ENCODE measurements at places on chromosomes 13 and 19. TPM values are rescaled to one million over a fixed set of nuclear protein-coding genes. Genes with fewer than 3 reads are reported as not detected.
A peak's percentile ranks its signal among the peaks of the same experiment; 100 is the strongest.

Gene RXFP2
- not detected for total RNA-seq

Gene ZNF471
- total RNA-seq = 2.2 TPM

Gene ZNF799
- total RNA-seq = 1.9 TPM

Gene CGB8
- 0.47 TPM for total RNA-seq

Gene DLL3
- not detected for total RNA-seq

GRCh38 chr13:23321535-23322241 is 111.8 kb downstream of the SACS start:
- peak; percentile 90 for DNase-seq

DNA sequence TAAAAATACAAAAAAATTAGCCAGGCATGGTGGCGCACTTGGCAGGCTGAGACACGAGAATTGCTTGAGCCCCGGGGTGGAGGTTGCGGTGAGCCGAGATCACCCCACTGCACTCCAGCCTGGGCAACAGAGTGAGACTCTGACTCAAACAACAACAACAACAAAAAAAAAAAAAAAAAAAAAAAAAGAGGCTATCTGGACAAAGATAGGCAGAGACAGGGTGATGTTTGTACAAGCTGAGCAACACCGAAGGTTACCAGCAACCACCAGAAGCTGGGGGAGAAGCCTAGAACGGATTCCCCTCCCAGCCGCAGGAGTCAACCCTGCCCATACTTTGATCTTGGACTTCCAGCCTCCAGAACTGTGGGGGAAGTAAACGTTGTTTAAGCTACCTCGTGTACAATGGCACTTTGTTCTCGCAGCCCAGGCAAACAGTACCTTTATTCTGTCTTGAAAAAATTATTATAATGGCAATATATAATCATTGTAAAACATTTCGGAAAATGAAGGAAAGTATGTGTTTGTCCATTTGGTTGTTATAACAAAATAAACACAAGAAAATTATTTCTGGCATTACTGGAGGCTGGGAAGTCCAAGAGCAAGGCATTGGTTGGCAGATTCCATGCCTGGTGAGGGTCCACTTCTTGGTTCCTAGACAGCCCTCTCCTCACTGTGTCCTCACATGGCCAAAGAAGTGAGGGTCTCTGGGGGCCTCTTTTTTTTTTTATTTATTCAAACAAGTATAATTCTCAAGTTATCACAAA is 39.8 kb upstream of the LATS2 start:
- no peak for DNase-seq

DNA sequence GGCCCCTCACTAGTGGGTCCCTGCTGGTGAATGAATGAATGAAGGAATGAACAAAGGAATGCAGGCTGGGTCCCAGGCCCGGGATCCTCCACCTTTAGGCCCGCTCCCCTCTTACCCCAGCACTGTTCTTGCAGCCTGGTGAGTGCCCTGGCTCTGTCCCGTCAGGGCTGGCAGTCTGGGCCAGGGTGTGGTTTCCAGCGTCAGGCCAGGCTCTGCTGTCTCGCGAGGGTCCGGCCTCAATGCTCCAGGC is 317 bp downstream of the LYL1 start:
- no peak for DNase-seq

DNA sequence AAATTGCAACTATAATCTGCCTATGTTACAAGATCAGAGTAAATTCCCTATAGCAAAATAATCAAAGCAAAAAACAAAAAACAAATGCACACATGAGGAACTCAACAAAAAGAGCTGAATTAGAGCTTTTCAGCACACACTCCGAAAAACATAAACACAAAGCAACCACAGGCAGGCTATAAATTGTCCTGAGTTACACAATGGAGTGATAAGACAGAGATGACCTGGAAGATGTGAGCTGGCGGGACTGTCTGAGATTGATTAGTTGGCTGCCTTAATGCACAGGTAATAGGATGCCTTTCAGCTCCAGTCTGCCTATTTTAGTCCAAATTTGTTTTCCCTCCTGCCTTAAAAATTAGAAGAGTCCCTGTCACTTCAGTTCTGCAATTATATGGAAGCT is 159.0 kb upstream of the FNDC3A start:
- no peak for DNase-seq

DNA sequence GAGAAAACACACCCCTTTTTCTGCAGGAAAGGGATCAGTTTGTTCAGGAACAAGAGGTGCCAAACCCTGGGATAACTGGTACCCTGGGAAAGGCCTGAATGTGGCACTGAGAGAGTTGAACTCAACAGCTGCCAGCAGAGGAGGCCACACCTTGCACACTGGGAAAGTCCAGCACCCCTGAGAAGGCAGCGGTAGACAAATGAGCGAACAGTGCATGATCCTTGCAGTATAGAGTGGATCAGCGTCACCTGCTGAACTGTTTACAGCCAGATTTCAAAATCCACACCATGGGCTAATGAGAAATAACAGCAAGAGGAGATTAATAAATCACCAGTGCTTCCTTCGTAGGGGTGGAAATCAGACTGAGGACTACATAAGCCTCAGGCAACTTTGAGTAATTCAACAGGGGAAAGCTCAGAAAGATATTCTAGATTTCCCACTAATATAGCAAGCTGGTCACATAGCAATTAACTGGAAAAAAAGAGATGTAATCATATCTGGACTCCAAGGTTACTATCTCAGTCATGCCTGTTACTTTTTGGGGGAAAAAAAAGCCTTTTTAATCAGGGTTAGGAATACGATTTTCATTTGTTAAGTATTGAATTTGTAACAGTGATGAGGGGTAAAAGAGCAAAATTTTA is 52.0 kb downstream of the DCT start:
- no peak for DNase-seq

GRCh38 chr13:28485551-28485950 is 9.4 kb downstream of the FLT1 start:
- DNase-seq = no peak

GRCh38 chr19:35797663-35798062 is 15.0 kb downstream of the PRODH2 start:
- no peak for DNase-seq

- no peak for DNase-seq
These were observed 149.7 kb upstream of the ZNF536 start for GRCh38 chr19:30222428-30222873.

DNA sequence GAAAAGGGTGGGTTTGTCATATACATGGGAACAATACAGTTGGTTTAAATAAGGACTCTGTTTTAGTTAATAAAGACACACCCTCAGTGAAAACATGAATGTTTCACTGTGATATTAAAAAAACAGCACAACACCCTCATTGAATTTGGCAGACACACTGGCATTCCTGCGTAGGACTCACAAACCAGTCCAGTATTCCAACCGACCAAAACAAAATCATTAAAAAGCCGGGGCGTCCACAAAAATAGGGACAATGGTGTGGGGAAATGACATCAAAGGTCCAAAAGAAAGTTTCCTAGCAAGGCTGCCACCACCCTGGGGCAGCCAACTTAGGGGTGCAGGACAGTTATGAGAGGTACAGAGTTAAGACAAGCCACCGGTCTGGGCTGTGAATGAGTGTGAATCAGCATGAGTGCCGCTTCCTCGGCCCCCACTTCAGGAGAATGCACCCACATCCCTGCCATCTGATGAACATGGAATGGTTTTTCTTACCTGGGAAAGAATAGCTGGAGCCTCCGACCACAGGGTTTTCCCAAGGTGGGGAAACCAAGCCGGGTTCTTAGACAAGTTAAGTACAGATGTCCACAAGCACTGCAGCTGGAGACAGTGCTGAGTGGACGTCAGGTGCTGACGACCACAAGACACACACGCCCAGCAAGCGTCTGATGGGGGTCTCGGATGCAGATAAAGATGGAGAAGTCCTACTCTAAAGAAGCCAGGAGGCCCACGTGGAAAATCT is 73.3 kb downstream of the KLF2 start:
- DNase-seq = no peak

Data from HFFc6 (cell line).